ENCODE measurements at places on chromosomes 5 and 9.

GRCh38 chr5:179129607-179130071 lies 69.5 kb downstream of the ZNF354C start:
- DNase-seq, result no peak

- no peak for DNase-seq
These were observed 71.8 kb downstream of the AK8 start for GRCh38 chr9:132806306-132806705.

DNA sequence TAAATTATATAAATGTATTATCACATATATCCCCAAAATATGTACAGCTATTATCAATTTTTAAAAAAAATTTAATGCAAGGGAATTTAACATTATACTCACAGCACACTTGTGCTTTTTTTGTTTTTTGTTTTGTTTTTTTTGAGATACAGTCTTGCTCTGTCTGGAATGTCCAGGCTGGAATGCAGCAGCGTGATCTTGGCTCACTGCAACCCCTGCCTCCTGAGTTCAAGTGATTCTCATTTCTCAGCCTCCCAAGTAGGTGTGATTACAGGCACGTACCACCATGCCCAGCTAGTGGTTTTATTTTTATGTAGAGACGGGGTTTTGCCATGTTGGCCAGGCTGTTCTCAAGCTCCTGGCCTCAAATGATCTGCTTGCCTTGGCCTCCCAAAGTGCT lies 58.3 kb downstream of the GLIS3 start:
- no peak for DNase-seq

DNA sequence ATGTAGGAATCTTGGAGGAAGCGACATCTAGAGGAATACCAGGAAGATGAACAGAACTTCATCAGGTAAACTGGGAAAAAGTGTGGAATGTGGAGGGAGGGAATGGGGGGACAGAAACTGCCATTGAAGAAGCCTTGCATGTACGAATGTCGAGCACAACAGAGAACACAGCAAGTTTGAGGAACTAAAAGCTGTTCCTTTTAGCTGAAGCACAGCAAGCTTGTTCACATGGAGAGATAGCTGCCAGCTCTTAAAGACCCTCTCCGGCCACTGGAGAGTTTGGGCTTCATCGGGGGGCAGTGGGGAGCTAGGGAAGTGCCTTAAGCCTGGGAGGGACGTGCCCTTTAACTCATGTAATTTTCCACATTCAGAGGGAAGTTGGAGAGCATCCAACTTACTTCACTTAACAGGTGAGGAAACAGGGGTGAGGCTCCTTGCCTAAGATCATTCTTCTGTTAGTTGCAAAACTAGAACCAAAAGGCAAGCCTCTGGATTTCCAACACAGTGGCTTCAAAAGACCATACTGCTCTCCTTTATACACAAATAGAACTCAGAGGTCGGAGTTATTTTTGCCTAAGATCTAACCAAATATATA lies 2.3 kb upstream of the CYFIP2 start:
- peak; percentile 34 for DNase-seq

DNA sequence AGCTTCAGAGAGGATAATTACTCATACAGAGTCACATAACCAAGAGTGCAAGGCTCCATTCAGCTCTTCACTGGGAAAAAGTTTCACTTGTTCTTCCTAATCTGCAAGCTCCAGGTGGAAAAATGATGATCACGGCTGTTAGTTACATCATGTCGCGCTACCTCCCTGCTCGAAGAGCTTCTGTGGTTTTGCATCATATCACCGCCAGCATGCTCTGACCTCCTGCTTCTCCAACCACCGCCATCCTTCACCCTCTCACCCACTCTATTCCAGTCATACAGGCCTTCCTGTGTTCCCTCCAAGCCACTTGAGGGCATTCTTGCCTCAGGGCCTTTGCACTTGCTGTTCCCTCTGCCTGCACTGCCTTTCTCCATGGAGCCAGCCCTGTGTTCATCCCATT lies 47.1 kb downstream of the COL27A1 start:
- no peak for DNase-seq

DNA sequence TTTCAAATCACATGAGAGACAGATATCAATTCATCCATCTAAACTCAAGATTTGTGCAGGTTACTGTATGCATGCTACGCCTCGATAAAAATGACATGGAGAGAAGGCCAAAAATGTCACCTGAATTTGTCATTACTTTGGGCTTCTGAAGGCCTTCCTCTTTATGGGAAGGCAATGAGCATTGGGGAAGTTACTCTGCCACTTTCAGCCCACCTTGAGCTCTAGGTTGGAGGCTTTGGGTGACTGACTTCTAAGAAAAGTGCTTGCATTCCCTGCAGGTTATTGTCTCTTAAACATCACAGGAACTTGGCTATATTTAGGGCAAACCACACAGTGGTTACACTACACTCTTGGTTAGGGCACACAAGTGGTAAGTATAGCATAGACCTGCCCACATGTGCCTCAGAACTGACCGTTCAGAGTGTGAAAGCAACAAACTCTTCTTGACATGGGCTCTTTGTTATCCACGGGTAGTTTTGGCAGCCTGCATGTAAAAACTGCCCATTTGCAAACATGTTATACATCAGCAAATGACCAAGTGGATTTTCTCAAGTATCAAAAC lies 169.5 kb downstream of the ZNF608 start:
- peak; percentile 46 for DNase-seq

DNA sequence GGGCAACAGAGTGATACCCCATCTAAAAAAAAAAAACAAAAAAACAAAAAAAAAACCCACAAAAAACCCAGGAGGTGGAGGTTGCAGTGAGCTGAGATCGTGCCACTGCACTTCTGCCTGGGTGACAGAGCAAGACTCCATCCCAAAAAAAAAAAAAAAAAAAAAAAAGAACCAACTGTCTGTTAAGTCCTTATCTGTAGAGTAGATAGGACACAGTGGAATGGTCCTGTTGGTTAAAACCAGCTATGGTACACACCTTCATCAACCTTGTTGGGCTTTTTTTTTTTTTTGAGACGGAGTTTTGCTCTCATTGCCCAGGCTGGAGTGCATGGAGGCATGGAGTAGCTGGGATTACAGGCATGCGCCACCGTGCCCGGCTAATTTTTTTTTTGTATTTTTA lies 12.2 kb downstream of the SLC25A25 start:
- no peak for DNase-seq

- DNase-seq, result peak; percentile 93
These were observed at the start of gene SMC2 for GRCh38 chr9:104093647-104094533. SMC2 (plus strand) TSS chr9:104094309; CDS start chr9:104095385, 1,076 bp downstream.

DNA sequence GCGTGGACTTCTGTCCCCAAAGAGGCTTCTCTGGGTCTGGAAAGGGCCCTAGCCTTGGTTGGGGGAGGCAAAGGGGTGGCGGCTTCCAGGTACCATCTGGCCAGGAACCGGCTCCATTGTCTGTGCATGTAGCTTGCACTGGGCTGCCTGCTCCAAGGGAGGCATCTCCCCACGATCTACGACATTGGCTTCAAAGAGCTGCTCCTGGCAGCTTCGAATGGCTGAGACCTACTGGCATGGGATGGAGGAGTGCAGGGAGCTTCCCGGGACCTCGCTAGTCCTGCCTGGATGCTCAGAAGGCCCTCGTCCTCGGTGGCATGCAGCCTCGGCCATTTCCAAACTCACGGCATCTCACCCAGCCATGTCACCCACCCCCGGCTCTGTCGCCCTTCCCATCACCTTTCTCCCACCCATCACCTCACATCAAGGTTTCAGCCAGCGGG lies 137.8 kb downstream of the KCNIP1 start:
- DNase-seq, result no peak

DNA sequence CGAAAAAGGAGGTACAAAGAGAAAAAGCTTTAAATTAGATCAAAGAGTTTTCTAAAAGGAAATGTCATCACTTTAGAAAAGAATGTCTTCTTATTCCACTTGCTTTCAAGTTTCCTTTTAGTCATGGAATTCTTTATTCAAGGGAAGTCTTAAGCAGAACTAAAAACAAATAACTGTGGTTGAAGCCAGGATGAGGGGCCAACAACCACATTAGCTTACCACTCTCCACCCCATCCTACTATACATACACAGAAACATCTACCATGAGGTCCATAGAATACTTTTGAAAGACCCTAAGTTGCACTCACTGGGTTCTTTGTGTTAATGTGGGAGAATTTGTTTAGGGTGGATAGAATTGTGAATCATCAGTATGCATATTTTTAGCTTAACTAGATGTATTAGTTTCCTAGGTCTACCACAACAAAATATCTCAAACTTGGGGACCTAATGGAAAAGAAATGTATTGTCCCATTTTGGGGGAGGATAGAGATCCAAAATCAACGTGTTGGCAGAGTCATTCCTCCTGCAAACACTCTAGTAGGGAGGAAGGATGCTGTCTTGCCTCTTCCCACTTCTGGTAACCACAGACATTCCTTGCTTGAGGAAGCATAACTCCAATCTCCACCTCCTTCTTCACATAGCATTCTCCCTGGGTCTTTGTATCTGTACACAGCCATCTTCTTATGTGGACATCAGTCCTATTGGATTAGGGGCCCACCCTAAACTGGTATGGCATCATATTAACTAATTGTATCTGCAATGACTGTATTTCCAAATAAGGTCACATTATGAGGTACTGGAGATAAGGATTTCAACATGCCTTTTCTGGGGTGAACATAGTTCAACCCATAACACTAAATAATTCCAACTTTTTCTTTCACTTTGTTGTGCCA lies 239.4 kb downstream of the LURAP1L start:
- no peak for DNase-seq

- no peak for DNase-seq
These were observed 453.9 kb downstream of the TUSC1 start for GRCh38 chr9:25224309-25224708.

GRCh38 chr9:37639841-37640240 lies 10.9 kb upstream of the FRMPD1 start:
- DNase-seq, result no peak

- DNase-seq, result no peak
These were observed 411.3 kb upstream of the ACTBL2 start for GRCh38 chr5:57893926-57894325.

- no peak for DNase-seq
These were observed 313.8 kb downstream of the GLIS3 start for GRCh38 chr9:3986060-3986459.

DNA sequence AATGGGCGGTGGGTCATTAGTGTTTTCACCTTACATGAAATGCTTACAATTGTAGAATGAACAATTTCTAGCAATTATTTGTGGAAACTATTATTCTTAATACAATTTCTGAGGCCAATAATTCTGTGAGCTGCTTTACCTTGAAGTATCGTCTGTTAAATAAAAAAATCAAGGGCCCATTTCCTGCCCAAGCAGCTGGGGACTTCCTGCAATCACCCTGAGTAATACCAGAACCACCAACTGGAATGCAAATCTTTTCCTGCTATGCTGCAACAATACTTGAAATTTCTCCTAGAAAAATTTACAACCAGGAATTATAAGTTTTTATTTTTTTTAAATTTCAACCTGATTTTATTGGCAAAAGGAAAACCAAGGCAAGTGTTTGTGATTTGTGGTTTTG lies 52.6 kb downstream of the ADAMTS16 start:
- no peak for DNase-seq

GRCh38 chr9:113535756-113536155 lies 72.2 kb downstream of the RGS3 start:
- DNase-seq, result no peak

DNA sequence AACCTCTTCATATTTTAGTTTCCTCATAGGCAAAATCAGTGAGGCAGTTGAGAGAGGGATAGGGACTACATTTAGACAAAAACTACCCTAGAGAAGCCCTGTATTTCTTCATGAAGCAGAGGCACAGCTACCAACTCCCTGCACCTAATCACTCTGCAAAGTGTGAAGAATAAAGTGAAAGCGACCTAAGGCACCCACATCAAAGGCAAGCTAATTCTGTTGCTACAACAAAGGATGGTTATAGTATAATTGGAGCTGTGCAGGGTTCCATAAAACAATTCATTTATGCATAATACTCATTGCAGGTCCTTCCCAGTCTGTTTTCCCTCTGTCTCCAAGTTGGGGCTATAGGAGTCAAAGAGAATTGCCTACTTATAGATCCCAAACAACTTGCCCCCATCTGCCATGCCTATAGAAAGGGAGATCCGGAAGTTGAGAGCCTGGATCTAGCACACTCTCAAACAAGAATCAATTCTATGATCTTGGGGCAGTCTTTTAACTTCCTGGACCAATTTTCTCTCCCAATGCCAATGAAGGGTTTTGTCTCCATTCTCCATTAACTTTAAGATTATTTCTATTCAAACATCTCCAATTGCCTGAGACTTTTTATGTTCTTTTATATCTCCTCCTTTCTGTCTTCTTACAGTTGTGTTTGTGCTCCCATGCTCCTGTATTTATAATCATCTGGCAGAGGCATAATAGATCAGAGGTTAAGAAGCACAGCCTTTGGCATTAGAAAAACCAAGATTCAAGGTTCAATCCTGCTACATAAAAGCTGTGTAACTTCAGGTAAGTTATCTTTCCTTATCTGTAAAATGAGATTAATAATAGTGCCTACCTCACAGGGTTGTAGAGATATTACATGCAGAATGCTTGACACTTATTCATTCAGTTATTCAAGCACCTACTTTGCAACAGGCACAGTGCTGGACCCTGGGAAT lies 56.0 kb upstream of the PTGER4 start:
- no peak for DNase-seq

GRCh38 chr9:72365525-72366256 lies 683 bp upstream of the ZFAND5 start:
- peak; percentile 62 for DNase-seq

GRCh38 chr9:36924071-36924470 lies 110.0 kb downstream of the PAX5 start:
- no peak for DNase-seq

DNA sequence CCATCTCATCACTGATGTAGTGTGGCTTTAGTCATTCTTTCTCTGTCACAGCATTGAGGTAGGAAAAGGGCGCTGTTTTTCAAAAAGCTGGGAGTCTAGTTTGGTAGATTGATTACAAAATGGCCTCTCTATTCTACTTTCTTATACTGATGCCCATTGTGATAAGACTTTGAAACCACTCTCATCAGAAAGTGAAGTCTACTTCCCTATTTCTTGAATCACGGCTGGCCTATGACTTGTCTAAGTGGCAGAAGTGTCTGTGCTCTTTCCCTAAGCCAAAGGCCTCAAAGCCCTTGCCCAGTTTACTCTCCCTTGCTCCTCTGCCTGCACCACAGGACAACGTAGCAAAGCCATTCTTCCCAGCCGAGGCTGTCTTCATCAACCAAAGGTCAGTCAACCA lies 83.0 kb upstream of the IL33 start:
- DNase-seq, result peak; percentile 1

DNA sequence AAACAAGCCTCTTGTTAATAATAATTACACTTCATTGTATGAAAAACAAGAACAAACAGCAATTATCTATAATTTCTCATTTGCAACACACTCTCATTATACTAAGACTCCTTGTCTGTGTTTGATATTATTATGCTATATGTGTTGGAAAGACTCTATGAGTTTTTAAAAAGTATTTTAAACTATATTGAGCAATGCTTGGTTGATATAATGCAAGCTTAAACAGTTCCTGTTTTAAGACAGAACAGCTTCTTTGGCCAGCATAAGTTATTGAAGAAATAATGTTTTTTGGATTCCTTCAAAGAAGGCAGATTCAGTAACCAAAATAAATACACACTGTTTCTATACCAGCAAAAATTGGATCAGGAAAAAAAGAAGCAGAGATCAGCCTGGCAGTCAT lies 871.4 kb downstream of the MAT2B start:
- no peak for DNase-seq

GRCh38 chr5:180869587-180869986 lies 8.5 kb upstream of the ZFP62 start:
- DNase-seq, result no peak

- DNase-seq, result no peak
These were observed 12.0 kb downstream of the PRKACG start for GRCh38 chr9:69001921-69002320.
